CMK (cell line): ENCODE measurements at places on chromosomes 2 and 18.

- no peak for DNase-seq
Observed at GRCh38 chr2:46632349-46632748, 153.0 kb downstream of the TMEM247 start.

GRCh38 chr18:52598921-52599320 lies 258.9 kb downstream of the DCC start:
- DNase-seq, result no peak

DNA sequence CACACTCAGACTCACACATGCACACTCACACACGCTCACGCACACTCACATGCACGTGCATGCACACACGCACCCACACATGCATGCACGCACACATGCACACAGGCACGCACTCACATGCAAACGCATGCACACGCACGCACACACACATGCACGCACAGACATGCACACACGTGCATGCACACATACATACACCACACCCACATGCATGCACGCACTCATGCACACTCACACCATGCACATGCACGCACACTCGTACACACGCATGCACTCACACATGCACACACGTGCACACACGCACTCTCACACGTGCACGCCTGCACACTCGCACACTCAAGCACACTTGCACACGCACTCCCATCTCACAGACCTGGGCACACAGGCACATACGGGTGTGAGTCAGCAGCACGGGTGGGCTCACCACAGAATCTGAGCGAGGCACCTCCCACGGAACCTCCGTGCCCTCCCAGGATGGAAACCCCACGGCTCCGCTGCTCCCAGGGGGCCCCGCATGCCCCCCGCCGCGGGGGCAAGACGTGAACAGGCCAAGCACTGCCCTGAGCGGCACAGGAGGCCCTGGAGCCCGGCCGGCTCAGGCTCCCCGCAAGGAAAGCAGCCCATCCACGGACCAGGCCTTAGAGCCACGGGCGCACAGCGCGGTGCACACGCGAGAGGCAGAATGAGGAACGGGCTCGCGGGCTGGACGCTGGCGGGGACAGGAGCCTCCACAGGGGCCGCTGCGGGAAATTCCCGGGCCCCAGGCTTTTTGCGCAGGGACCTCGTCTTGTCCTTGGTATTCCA lies 8.4 kb upstream of the KCNG2 start:
- DNase-seq, result no peak

GRCh38 chr2:134170294-134170693 lies 83.6 kb upstream of the MGAT5 start:
- DNase-seq, result no peak

DNA sequence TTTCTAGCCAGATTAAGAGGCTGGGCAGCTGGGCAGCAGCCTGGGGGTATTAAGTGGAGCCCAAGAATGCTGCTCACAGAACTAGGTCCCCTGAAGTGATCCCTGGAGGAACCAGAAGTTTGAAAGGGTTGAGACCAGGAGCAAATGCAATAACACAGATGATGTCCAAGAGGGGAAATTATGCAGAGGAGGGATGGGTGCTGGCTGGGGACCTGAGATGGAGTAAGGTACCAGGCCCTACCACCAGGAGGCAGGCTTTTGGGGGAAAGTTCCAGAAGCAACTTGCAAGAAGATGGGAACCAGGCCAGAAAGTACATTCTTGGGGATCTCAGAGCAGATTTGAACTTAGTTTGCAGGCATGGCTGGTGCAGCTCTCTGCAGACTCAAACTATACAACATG lies 175.1 kb downstream of the NCK2 start:
- DNase-seq, result peak; percentile 25

GRCh38 chr2:120949957-120950590 lies 214.4 kb downstream of the GLI2 start:
- DNase-seq, result no peak

DNA sequence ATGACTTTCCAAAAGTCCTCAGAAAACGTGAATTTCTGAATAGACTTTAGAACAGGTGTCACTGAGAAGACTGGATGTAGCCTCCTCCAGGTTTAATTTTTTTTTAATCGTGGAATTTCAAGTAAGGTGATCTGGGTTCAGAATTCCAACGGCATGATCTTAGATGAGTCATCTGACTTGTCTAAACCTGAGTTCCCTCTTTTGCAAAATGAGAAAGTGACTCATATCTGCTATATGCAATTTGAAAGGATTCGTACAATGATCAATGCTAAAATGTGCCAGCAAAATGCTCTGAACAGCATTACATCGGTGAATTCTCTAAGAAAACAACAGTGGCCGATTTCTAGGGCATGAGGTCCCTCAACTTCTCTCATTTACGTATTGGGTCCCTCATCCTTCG lies 69.1 kb upstream of the ZNF516 start:
- no peak for DNase-seq

- DNase-seq, result no peak
Observed at GRCh38 chr2:141329964-141330363, 800.9 kb downstream of the LRP1B start.

- peak; percentile 11 for DNase-seq
Observed at GRCh38 chr2:54522624-54523281, 66.6 kb downstream of the SPTBN1 start.

- DNase-seq, result no peak
Observed at GRCh38 chr18:44119607-44120006, 561.1 kb upstream of the SETBP1 start.

DNA sequence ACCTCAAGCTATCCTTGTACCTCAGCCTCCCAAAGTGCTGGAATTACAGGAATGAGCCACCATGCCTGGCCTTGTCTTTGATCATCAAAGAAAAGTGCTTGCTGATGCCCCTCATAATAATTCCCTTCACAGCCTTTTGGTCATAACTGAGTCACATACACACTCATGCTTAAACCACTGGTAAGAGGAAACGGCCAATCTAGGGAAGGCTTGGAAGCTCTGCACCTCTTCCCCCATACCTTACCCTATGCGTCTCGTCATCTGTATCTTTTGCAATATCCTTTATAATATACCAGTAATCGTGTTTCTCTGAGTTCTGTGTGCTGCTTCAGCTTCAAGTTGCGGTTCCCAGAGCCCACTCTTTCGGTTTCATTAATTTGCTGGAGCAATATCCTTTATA lies 4.8 kb upstream of the RNF138 start:
- DNase-seq, result no peak

GRCh38 chr2:150325656-150326314 lies 161.7 kb downstream of the RND3 start:
- no peak for DNase-seq

GRCh38 chr2:170180031-170180566 lies 2.2 kb downstream of the MYO3B start:
- no peak for DNase-seq
